ENCODE measurements at places on chromosomes 2 and 18.

DNA sequence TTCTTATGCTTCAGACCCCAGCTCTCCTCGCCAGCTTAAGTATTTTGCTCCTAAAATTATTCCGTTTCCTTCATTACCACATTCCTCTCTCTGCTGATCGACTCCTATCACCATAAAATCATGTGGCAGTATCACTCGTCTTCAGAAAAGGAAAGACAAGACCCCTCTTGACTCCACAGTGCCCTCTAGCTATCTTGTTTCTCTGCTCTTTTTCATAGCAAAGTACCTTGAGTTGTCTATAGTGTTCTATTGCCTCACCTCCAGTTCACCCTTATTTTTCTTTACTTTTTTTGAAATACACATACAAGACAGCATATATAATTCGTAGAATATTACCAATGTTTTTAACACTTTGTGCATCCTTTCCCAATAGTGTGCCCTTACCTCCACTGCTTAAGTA lies 273.2 kb upstream of the SIX3 start:
- no peak for DNase-seq

GRCh38 chr2:218298314-218298875 lies 6.1 kb upstream of the TMBIM1 start:
- DNase-seq: no peak

DNA sequence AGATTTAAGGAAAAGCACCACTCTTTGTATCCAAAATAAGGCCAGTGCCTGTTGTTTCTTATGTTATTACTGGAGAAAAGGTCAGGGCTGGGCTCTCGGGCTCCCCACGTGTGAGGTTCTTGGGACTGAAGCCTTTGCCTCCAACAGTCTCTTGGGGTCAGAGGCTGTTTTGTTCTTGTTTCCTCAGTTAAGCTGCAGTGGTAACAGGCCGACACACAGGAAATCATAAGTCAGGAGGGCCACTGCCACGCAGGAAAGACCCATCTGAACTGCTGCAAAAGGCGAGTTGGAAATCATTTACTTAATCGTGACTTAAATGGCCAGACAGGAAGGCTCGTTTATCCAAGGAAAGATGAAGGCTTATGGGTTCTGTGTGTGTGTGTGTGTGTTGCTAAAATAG lies 30.3 kb upstream of the IL37 start:
- DNase-seq: no peak

GRCh38 chr18:68992719-68993482 lies 195.0 kb downstream of the CCDC102B start:
- DNase-seq: no peak

- no peak for DNase-seq
These were observed 18.7 kb downstream of the C2orf92 start for GRCh38 chr2:97688062-97688827.

- peak; percentile 24 for DNase-seq
These were observed 652 bp downstream of the PPM1B start for GRCh38 chr2:44169155-44169898.

DNA sequence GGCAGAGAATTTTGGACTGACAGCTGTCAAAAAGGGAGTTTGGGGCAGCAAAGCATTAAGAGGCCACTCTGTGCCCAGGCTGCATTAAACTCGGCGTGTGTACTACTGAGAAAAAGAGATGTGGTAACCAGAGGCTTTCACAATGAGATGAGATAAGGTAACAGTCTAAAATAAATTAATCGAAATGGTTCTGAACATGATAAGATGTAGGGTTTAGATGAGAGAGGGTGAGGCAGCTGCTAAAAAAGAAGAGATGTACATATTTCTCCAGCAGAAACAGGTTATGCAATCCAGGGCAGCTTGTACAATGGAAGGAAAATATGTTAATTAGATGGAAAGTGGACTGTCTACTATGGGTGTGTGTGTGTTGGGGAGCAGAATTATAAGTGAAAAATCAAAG lies 39.2 kb upstream of the ACTR3 start:
- no peak for DNase-seq

DNA sequence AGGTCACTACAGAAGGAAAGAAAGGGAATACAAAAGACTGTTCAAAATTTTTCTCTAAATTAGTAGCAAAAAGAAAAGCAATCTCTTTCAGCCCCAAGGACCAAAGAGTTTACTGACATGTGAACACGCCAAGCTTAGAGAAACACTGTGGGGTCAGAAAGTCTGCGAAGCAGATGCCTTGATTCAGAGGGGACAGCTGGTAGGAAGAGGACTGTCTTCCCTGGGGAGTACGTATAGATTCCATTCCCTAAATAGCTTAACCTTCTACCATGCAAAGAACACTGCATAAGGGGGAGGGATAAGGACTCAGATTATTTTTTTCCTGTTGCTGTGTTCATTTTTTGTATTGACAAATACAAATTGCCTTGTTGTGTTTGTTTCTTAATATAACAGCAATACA lies 96.1 kb downstream of the IRS1 start:
- no peak for DNase-seq

GRCh38 chr18:28151434-28151833 lies 25.5 kb downstream of the CDH2 start:
- DNase-seq: no peak

DNA sequence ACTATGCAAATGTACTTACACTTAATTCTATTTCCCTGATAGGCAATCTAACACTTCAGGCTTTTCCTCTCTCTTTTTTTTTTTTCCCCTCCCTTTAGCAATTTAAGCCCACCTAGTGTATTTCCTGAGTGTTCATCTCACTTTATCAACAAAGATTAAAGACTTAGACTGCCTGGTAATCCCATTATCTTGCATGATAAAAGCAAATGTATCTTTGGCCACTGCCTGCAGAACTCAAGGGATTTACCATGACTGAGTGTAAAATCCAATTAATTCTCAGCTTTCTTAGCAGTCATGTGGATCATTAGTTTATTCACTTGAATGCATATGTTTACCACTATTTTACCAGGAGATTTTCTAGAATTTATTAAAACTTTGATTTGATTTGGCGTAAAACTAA lies 1102.2 kb upstream of the GYPC start:
- no peak for DNase-seq

Data from H54 (cell line).